Activated CD4-positive, alpha-beta memory T cell treated with anti-CD3 and anti-CD28 coated beads for 36 hours (primary cell): ENCODE measurements at places on chromosomes 12 and 14.

GRCh38 chr12:90945070-90945649 is 9.8 kb downstream of the CCER1 start:
- no peak for DNase-seq

DNA sequence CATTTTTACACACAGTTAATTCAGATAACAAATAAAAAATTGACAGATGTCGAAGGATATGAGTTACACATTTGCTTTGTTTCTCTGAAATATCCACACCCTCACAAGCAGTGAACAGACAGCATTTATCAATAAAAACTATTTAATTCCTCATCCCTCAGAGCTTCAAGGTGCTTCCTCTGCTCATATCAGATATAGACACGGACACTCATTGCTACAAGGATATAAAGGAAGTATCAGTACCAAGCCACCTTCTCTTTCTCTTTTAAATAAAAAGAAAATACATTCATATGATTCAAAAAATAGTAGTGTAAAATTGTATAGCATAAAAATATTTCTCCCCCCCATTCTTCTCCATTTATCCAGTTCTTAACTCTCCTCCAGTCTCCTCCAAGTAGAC is 21.9 kb upstream of the MAGOHB start:
- no peak for DNase-seq

- no peak for DNase-seq
These were observed 108.2 kb downstream of the STXBP6 start for GRCh38 chr14:24941719-24942118.

- no peak for DNase-seq
These were observed 28.7 kb downstream of the PHETA1 start for GRCh38 chr12:111340231-111340630.

- no peak for DNase-seq
These were observed 154.2 kb downstream of the PLCZ1 start for GRCh38 chr12:18583655-18584054.

GRCh38 chr12:50056639-50056976 is 788 bp upstream of the ASIC1 start:
- DNase-seq = no peak

GRCh38 chr14:61129168-61129745 is 148.2 kb downstream of the SLC38A6 start:
- DNase-seq = no peak

GRCh38 chr12:116135209-116135930 is 142.1 kb downstream of the MED13L start:
- DNase-seq = no peak

DNA sequence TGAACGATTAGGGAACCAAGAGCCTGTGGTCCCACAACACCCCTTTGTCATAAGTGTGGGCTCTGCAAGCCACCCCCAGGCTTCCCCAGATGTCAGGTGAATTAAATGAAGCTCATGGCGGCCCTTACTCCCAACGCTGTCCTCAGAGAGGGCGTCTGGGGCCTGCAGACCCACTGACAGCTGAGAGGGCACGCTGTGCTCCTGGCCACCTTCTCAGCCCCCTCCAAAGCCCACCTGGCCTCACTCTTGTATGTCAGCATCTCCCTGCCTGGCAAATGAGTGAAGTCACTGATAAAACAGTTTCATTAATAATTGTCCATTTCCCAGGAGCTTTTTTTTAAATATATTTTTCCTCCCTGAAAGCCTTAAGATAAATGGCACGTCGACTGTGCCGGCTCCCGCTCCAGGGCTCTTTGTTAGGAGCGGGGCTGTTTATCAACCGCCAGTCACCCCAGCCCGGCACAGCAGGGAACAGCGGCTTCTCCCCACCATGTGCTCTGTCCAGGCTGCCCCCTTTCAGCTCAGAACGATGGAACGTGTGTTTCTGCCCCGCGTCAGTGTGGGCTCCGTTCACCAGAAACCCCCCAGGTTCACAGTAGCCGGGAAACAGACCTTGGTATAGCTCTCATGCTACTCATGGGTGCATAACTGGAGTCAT is 94.7 kb upstream of the SFSWAP start:
- no peak for DNase-seq

DNA sequence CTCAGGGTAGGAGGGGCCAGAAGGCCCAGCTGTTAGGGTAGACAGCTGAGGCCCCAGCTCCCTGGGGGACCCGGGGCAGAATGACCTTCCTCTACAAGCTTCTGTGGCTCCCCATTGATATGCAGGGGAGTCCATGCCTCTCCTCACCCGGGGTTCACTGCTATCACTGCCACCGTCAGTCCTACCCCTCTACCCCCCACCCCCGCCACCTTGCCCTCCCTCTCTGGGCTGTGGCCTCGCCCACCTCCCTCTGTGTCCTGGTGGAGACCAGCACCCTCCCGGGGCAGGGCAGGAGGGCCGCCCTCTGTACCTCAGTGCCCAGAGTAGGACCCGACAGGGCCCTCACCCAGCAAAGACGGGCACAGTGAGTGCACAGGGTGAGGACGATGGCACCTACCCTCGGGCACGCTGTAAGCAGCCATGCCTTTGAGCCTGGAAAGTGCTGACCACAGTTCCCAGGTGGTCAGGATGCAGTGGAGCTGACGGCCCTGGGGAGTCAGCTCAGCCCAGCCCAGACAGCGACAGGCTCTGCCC is 88.4 kb upstream of the SFSWAP start:
- no peak for DNase-seq

- DNase-seq = no peak
These were observed 37.7 kb downstream of the GLT8D2 start for GRCh38 chr12:104012331-104012730.

DNA sequence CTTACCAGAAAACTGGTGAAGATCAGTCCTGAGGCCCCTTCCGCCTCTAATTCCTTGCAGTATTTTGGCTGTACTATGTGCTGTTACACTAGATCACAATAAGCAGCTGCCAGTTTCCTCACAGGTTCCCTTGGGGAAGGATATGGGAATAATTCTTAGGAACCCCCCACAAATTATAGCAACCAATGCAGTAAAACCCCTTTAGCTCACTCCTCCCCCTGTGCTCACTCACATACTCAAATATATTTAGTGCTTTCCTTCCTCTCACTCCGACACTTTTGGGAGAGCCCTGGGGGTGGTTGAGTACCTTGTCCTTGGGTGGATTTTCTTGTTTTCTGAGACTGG is 162.7 kb downstream of the ETV6 start:
- DNase-seq = no peak
